Esophagus squamous epithelium (tissue), 5 donors: ENCODE measurements at places on chromosomes 16 and 17. TPM values are rescaled to one million over a fixed set of nuclear protein-coding genes. Genes with fewer than 3 reads are reported as not detected.

DNA sequence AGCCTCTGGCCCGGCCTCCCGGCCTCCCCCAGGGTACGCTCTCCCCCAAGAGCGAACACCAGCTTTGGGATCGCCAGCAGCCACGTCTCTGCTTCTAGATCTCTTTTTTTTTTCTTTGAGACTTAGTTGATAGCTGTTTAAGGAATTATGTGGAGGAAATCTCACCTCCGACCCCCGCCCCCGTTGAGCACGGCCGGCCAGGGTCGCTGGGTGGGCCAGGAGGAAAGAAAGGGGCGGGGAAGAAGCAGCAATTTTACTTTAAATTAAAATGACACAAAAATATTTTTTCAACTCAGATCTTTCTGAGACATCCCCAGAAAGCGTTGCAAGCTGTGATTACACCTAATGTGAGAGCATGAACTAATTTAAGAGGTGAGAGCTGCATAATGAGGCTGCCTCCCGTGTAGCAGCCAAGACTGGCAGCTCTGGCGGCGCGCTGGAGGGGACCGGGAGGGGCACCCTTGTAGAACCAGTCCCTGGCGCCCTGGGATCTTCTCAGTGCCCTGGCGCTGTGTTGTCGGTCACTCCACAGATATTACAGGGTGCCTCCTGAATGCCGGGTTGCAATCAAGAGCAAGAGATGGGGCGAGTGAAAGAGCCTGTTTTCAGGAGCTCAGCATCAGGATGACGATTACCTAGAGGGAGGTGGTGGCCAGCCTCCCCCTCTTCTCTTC, 1.9 kb upstream of the CBLN1 start:
- no peaks in the 10 kb centered on the region for H3K36me3 ChIP-seq
- H3K4me1 ChIP-seq = peaks cover 2% of the 10 kb centered on the region
- H3K27me3 ChIP-seq = peaks cover 25% of the 10 kb centered on the region
- no peak overlapping the region for H3K27ac ChIP-seq
- no peak for DNase-seq

GRCh38 chr16:58537124-58537906, 22.0 kb downstream of the SETD6 start:
- DNase-seq = no peak
- no peak overlapping the region for H3K4me3 ChIP-seq
- H3K4me1 ChIP-seq = no peaks in the 10 kb centered on the region
- H3K27me3 ChIP-seq = no peaks in the 10 kb centered on the region
- H3K36me3 ChIP-seq = peaks cover 77% of the 10 kb centered on the region
- H3K27ac ChIP-seq = no peak overlapping the region

DNA sequence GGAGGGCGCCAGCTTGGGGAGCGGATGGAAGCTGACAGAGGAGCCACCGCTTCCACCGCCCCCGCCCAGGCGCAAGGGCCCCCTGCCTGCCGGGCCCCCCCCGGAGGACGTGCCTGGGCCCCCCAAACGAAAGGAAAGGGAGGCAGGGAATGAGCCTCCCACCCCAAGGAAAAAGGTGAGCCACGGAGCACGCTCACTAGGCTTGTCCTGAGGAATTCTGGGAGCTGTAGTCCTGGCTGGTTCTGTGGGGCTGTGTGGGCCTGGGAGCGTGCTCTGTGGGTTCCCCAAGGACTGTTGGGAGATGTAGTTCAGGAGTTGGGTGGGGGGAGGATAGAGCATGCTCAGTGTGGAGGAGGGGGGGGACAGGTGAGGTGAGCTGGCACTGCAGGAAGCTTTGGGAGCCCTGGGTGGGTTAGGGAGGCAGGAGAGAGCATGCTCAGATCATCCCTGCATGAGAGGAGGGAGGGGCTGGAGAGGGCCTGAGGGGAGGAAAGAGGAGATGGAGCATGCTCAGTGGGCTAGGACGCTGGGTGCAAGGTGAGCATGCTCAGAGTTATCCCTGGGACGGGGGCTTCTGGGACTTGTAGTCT, 4.5 kb downstream of the FBXL19 start:
- no peak for DNase-seq
- H3K4me3 ChIP-seq = peak overlapping the region; percentile 33
- peaks cover 25% of the 10 kb centered on the region for H3K36me3 ChIP-seq
- peak overlapping the region; percentile 50 for H3K27ac ChIP-seq
- peaks cover 54% of the 10 kb centered on the region for H3K4me1 ChIP-seq
- H3K27me3 ChIP-seq = no peaks in the 10 kb centered on the region

DNA sequence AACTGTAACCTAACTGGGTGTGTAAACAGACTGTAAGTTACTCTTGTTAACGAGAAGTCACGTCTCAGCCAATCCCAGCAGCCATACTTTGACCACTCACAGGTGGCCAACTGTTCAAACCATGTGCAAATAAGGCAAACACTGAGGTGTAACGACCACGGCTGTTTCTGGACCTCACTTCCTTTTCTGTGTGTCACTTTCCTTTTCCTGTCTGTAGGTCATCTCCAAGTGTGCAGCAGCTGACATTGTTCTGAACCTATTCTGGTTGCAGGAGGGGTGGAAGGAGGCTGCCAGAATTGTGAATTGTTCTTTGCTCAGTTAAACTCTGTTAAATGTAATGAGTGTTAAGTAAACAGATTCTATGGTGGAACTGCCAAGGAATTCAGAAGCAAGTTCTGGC, 627.4 kb downstream of the KCNJ2 start:
- no peaks in the 10 kb centered on the region for H3K36me3 ChIP-seq
- no peaks in the 10 kb centered on the region for H3K4me1 ChIP-seq
- H3K4me3 ChIP-seq = no peak overlapping the region
- no peak overlapping the region for H3K27ac ChIP-seq

DNA sequence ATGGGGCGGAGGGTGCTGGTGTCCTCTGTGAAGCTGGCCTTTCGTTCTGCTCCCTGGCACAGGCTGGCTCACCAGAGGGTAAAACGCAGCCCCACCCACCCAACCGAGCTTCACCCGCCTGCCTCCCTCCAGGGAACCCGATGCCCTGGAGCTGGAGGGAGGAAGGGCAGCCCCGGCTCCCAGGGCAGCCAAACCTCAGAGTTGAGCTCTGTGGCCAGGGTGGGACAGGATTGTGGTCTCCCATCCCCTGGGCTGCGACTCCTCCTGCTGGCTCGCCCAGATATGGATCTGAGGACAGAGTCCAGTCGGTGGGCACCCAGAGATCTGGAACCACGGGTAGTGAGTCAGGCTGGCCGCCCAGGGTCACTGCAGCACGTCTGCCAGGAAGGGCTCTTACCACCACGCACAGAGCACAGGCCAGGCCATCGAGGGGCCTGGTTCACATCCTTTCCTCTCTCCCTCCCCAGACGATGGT, 42.6 kb upstream of the CHMP6 start:
- no peak overlapping the region for H3K4me3 ChIP-seq
- no peaks in the 10 kb centered on the region for H3K4me1 ChIP-seq
- no peak for DNase-seq
- no peaks in the 10 kb centered on the region for H3K27me3 ChIP-seq

GRCh38 chr17:297758-298157, 54.8 kb downstream of the RPH3AL start:
- H3K27me3 ChIP-seq = peaks cover 19% of the 10 kb centered on the region
- no peak overlapping the region for H3K4me3 ChIP-seq
- peaks cover 18% of the 10 kb centered on the region for H3K4me1 ChIP-seq
- no peak overlapping the region for H3K27ac ChIP-seq

GRCh38 chr17:27544350-27545131, 86.4 kb upstream of the LGALS9 start:
- no peaks in the 10 kb centered on the region for H3K36me3 ChIP-seq
- H3K27ac ChIP-seq = no peak overlapping the region
- DNase-seq = no peak
- no peaks in the 10 kb centered on the region for H3K27me3 ChIP-seq
- peaks cover 66% of the 10 kb centered on the region for H3K4me1 ChIP-seq

AGRP gene
- total RNA-seq = not detected

SCN4A gene
- not detected for total RNA-seq
